ENCODE measurements at places on chromosomes 16 and 17.

DNA sequence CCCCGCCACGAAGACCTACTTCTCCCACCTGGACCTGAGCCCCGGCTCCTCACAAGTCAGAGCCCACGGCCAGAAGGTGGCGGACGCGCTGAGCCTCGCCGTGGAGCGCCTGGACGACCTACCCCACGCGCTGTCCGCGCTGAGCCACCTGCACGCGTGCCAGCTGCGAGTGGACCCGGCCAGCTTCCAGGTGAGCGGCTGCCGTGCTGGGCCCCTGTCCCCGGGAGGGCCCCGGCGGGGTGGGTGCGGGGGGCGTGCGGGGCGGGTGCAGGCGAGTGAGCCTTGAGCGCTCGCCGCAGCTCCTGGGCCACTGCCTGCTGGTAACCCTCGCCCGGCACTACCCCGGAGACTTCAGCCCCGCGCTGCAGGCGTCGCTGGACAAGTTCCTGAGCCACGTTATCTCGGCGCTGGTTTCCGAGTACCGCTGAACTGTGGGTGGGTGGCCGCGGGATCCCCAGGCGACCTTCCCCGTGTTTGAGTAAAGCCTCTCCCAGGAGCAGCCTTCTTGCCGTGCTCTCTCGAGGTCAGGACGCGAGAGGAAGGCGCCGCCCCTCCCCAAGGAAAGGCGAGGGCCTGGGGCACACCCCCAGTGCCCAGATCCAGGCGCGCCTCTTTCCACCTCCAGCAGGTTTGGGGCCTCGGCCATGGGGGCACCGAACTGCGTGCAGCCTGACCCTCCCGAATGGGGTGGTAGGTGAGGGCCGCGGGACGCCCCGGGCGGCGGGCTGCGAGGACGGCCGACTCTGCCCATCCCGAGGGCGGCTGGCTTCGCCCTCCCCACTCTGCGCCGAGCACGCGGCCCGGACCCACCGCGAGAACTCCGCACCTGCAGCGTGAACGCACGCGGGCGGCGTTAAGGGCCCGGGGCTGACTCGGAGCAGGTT lies 664 bp downstream of the HBQ1 start:
- DNase-seq, result peak; percentile 89

- no peak for DNase-seq
Measured at GRCh38 chr17:11221721-11222120, 19.3 kb upstream of the SHISA6 start.

DNA sequence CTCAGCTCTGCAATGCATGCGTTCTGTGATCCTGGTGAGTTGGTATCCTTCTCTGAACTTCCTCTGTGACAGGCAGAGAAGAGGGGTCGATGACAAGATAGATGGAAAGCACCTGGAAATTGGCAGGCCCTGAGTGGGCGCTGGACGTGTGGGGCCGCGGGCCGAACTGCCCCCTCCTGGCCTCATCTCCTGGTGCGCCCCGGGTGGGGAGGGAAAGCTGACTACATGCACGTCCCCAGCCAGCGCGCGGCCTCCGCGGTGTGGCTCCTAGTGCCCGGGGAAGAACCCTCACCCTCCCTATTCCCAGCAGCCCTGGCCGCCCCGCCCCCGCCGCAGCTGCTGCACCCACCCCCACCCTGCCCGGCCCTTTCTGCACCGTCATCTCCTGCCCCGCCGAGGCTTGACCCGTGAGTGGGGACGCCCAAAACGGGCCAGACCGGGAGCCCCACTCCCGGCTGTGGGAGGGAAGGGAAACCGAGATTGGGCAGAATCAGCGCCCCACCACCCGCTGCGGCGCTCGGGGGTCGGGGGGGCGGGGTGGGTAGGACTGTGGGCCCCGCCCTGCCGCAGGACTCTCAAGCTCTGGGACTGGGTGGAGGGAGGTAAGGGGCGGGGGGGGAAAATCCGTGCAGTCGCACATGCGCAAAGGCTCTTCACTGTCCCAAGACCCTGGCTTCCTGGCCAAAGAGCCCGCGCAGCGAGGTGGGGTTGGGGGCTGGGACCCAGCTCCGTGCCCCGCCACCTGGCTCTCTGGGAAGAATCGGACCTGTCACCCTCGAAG lies at the start of gene NOL3:
NOL3 (plus strand) TSS at position 371 of the 781 bp plus-strand sequence.
- no peak for DNase-seq

- no peak for DNase-seq
Measured at GRCh38 chr17:882827-883585, 96.6 kb downstream of the NXN start.

DNA sequence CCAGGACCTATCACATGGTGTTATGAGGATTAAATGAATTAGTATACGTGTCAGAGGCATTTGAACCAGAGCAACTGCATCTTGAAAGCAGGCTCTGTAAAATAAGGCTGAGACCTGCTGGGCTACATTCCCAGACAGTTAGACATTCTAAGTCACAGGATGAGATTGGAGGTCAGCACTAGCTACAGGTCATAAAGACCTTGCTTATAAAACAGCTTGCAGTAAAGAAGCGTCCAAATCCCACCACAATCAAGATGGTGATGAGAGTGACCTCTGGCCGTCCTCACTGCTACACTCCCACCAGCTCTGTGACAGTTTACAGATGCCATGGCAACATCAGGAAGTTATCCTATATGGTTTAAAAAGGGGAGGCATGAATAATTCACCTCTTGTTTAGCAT lies 71.8 kb downstream of the IRF8 start:
- no peak for DNase-seq

GRCh38 chr16:8589900-8590688 lies at the start of gene TMEM114:
TSS of gene TMEM114 (minus strand) at chr16:8590511. CDS start at chr16:8589838, 673 bp downstream.
- DNase-seq, result no peak

DNA sequence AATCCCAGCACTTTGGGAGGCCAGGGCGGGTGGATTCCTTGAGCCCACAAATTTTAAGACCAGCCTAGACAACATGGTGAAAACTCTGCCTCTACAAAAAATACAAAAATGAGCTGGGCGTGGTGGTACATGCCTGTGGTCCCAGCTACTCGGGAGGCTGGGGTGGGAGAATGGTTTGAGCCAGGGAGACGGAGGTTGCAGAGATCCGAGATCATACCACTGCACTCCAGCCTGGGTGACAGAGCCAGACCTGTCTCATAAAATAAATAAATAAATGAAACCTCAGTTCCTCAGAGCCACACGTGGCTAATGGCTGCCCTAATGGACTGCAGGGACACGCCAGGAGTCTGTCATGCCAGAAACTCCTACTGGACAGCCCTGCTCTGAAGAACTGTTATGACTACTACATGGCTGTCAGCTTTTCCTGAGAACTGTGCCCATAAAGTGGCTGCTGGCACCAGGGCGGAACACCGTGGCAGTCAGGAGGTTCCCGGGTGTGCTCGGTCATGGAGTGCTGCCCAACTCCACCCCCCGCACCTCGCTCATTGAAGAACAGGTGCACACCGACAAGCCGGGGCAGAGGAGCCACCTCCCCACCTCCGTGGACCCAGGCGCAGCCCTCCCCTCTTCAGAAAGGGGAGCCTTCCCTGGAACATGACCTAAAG lies 4.3 kb downstream of the TMEM11 start:
- DNase-seq, result no peak

DNA sequence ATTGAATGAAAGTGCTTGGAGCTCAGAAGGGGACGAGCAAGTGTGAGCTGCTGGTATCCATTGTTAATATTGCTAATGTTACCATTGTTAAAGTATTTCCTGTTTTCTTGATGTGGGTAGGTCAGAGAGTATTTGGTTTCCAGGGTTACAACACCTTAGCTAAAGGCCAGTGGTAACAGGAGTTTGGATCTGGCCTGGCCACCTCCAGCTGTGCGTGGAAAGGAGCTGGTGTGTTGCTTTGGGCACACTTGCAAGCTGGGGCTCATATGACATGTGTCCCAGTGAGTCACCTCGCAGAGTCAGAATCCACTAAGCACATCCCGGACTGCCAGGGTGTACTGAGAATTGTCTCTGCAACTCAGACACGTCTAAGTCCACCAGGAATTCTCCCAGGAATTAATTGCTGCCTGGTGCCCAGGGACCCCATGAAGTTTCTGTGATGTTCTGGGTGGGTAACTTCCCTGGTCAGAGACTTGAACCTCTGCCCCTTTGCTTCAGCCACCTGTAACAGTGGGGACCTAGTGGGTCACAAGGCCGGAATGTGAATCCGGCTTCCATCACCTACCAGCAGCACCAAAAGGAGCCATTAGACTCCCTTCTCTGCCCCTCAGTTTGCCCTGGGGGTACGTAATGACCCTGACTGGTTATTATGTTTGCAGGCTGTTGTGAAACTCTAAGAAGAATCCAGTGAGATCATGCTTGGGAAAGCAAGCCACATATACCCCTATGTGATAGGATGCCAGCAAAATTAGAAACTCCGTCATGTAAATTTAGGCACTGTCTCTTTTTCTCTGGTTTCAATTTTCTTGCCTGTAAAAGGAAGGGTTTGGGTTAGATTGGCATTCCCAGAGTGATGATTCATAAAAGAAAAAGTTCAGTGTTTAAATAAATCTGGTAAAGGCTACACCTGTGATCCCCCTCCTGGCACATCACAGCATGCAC lies 12.8 kb downstream of the SLC6A2 start:
- DNase-seq, result no peak

DNA sequence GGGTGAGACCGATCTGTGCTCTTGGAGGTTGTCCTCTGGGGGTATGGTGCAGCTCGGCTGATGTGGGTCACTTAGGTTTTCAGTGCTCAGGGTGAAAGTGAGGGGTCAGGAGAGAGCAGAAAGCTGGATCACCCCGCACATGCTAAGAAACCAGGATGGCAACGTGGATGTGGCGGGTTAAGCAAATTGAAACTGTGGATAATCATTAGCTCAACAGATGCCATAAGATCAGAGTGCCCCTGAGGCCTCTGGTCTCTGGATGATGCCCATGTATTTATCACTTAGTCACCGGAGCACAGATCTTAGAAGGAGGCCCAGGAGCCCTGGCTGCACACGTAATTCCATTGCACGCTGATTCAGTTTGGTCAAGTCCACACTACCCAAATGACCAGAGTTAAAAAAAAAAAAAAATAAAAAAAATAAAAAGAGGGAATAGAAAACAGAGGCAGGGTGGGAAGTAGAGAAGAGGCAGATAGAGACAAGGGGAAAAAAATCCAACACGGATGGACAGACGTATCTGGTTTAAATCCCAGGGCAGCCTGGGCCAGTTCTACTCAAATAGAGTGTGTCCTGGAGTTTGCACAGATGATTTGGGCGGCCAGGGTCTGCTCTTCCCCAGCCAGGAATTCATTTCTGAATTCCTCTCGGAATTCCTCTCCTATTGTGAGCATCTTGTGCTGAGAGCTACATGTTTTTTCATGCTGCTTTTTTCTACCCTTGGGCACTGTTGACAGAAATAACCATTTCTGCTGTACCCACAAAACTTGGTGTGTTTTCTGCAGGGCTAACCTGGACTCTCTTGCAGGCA lies 378.3 kb downstream of the CPPED1 start:
- no peak for DNase-seq

DNA sequence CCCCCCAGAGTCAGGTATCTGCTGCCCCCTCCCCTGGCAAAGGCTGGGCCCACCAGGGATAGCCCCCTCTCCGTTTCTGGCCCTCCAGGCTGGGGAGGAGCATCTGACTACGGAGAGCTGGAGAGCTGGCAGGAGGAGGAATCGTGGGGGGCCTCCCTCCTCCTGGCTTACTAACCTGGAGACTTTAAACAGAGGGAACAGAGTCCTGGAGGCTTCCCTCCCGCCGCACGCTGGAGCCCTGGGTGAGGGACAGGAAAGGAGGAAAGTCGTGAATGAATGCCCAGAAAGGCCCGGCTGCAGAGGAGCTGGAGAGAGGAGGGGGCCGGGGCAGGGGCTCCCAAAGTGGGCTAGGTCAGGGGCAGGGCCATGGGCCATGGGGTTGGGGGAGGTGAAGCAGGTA lies 9.9 kb downstream of the SRCIN1 start:
- no peak for DNase-seq

GRCh38 chr17:38742411-38743308 lies 5.5 kb downstream of the PCGF2 start:
- no peak for DNase-seq

GRCh38 chr16:17476414-17477259 lies 5.9 kb upstream of the XYLT1 start:
- peak; percentile 19 for DNase-seq

DNA sequence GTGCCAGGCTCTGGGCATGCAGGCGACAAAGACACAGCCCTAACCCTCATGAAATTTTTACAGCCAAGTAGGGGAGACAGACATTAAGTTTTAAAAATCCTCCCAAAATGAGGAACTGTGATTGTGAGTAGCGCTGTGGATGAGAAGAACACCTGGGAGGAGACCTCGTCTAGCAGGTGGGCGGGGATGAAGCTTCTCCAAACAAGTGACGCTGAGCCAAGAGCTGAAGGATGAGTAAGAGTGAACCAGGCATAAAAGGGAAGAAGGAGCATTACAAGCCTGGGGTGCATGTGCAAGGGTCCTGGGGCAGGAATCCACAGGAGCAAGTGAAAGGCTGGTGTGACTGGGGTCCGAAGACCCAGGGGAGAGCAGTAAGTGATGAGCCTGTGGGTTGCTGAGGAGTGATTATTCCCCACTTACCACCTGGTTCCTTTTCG lies 149.4 kb upstream of the HS3ST2 start:
- DNase-seq, result no peak

GRCh38 chr16:4692460-4693295 lies 684 bp upstream of the NUDT16L1 start:
- DNase-seq, result no peak
